ENCODE measurements at places on chromosomes 6 and 20.

DNA sequence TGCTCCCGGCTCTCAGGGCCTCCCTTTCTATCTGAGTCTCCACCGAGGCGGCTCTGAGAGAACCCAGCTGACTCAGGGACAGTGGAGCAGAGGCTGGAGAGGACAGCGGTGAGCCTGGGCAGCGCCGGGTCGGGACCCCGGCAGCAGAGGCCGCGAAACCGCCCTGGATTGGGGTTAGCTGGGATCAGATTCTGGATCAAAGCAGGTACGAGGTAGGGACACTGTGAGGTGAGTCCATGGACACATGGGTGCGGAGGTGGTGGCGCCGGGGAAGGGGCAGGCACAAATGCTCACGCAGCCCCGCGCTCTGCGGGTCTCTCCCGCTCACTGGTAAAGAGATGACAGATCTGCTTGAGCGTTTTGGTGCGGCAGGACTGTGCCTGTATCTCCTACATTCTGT, 146.4 kb upstream of the GGTLC1 start:
- no peak for DNase-seq

DNA sequence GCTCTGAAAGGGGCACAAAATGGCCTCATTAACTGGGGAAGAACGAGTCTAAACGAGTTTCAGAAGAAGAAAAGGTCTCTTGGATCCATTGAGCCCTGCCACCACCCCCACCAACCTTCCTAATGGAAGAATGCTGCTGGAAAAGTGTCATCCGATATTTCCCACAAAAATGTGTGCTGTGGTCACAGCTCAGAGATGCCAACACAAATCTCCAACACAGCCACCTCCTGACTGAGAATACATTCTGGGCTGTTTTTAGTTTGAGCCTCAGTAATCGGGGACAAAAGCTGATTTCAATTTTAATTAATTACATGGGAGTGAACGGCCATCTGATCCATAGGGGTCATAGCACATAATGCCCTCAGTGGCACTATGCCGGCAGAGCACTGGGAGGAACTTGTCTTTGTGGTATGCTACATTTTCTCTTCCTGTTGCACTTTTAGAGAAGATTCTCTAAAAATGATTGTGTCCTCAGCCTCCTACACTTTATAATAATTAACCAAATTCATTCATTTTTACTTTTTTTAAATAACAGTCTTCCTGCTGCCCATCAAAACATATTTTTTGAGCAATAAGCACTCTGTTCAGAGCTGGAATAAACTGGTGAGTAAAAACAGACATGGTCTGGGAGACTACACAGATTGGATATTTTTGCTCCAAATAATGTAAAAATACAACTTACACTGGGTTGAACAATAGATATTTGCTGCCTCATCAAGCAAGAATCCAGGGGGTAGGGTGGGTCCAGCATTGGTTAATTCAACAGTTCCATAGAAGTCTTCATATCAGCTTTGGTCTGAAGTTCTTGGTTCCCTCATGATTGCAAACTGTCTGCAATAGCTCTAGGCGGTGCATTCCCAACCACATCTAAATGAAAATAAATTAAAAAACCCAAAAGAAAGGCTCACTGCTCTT, 143.6 kb upstream of the TMEM170B start:
- DNase-seq: no peak

DNA sequence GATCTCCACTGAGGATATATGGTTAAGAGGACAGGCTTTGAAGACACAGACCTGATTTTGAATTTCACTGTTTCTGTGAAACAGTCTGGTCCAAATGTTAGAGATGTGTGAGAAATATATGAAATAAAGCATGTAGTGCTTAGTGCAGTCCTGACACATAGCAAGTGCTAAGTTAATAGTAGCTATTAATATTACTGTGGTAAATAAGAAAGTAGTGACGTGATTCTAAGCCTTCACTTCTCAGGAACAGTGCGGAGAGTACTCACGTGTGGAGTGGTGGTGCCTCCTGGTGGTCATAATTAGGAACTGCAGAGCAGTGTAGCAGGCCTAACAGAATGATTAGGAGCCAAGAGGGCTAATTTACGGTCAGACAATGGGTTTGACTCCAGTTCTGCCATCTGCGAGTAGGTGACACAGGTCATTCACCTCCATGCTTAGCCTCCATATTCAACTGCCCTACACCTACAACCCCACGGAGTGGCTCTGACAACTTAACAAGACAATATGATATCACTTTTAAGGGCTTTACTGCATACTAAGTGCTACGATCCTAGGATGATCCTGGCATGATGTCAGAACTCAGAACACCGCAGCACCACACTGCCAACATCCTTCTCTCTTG, 106.2 kb downstream of the JPH2 start:
- DNase-seq: peak; percentile 64

- DNase-seq: no peak
These were observed 16.1 kb downstream of the SDCBP2 start for GRCh38 chr20:1312904-1313235.

DNA sequence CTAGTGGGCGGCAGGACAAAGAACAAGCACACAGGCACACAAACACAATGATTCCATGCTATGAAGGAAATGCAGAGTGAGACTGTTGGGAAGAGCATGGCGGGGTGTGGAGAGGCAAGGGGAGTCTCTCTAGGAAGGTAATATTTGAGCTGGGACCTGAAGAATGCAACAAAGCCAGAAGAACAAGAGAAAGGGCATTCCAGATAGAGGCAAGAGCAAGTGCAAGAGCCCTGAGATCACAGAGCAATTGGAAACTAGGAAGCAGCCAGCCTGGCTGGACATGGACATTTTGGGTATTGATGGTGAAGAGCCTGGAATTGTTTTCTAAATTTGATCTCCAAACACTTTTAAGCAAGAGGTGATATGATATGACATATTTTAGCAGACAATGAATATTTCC, 15.4 kb downstream of the SRXN1 start:
- DNase-seq: no peak

DNA sequence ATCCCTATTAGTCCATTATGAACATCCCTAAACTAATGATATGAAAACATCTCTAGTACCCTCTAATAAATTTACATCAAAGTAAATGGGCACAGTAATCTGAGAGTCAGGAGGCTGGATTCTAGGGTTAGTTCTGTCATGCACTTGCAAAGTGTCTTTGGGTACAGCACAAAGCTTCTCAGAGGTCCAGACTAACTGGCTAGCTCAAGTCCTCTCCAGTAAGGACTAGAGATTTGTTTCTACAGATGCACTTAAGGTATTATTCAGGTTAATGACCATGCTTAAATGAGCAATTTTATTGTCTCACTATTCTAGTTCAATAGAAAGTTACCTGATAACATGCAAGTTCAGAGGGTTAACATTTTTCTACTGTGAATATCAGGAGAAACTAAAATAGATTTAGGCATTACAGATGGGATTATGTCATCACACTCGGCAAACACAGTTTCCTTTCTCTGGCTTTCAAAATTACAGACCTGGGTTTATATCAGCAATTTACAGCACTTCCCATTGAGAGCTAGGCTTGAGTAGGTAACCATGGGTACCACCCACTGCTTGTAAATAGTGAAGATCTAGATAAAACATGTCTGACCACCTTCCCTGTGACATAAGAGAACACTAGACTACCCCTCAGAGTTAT, 402.9 kb upstream of the RUNX2 start:
- no peak for DNase-seq

GRCh38 chr6:71886184-71887005, at the start of gene RIMS1:
TSS of gene RIMS1 (plus strand) at chr6:71886550. CDS start at chr6:71887024, 474 bp downstream.
- DNase-seq: peak; percentile 56

GRCh38 chr6:32108094-32108627, 977 bp downstream of the TNXB start:
- no peak for DNase-seq

DNA sequence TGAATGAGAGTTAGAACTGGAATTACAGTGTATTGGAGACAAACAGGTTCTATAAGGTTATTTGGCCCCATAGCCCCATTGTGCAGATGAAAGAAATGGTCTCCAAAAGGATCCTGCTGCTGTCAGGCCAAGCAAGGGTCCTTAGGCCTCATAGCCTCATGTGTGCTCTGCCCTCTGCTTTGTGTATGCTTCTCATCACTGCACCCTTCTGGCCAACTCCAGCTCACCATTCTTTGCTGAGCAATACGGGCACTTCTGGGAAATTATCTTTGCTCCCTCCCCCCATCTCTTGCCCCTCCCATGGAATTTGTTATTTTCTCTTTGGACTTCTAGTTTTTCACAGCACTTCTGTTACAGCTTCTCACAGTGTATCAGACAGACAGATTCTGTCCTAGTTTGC, 298.8 kb downstream of the FOXA2 start:
- no peak for DNase-seq

- DNase-seq: no peak
These were observed 1.6 kb upstream of the MED23 start for GRCh38 chr6:131629651-131630050.

- DNase-seq: no peak
These were observed 66.5 kb downstream of the CNBD2 start for GRCh38 chr20:36034875-36035274.

GRCh38 chr6:75118925-75119515, 86.8 kb downstream of the COL12A1 start:
- no peak for DNase-seq

- DNase-seq: peak; percentile 41
These were observed 6.5 kb upstream of the BCAS4 start for GRCh38 chr20:50788045-50788991.

- DNase-seq: no peak
These were observed 26.4 kb downstream of the ABHD12 start for GRCh38 chr20:25364180-25364788.

DNA sequence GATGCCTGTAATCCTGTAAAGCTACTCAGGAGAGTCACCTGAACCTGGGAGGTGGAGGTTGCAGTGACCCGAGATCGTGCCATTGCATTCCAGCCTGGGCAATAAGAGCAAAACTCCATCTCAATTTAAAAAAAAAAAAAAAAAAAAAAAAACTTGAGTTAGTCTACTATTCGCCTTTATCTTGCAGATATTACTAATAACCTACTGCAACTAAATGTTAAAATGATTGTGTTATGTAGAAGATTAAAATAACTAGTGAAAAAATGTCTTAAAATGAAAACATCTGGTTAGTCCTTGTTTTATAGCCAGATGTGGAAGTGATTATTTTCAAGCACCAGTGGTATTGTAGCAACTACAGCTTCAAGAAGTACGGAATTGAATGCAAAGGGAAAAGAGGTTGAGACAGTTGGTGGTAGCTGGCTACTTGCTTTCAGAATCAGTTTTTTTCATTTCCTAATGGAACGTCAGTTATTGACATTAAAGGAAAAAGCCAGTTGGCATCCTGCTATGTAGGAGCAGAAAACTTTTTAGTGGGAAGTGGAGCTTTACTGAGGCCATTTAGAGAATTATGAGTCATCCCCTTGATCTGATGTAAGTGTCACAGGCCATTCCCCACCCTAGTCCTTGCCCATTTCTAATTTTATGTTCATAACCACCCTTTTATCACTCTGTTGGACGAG, 43.8 kb upstream of the DYNLRB1 start:
- no peak for DNase-seq

GRCh38 chr6:38436726-38437465, 202.8 kb downstream of the BTBD9 start:
- no peak for DNase-seq

DNA sequence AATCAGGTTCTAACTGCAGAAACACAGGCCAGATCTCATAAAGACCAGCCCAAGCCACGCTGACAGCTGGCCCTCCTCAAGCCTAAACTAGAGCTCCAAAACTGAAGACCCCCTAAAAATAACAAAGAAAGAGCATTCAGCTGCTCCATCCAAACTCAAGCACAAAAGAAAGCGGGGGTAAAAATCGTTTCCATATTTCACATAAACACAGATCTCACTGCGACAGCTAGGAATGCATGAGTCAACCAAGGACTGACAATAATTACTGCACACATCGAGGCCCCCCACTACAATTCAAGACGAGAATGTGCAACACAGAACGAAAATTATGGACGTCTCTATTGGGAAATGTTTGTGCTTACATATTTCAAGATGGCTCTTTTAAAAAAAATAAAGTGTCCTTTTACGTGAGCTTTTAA, 31.1 kb downstream of the CNKSR3 start:
- no peak for DNase-seq

GRCh38 chr20:33028875-33029274, 2.6 kb upstream of the BPIFB6 start:
- no peak for DNase-seq

DNA sequence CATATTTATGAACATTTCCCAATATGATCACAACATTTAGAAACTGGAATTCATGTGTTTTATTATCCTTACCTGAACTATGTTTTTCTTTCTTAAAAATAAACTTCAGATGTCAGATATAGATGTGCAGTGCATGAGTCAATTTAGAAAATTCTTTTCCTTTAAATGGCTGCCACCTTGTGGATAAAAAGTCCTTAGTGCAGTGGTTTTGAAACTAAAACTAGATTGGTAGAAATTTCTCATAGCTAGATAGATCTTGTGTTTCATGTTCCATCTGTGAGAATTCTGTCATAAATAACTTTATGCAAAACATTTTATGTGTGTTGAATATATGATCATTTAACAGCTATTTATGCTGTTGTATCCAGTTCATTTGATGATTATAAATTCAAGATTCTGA, 134.9 kb downstream of the KLHL32 start:
- DNase-seq: no peak

DNA sequence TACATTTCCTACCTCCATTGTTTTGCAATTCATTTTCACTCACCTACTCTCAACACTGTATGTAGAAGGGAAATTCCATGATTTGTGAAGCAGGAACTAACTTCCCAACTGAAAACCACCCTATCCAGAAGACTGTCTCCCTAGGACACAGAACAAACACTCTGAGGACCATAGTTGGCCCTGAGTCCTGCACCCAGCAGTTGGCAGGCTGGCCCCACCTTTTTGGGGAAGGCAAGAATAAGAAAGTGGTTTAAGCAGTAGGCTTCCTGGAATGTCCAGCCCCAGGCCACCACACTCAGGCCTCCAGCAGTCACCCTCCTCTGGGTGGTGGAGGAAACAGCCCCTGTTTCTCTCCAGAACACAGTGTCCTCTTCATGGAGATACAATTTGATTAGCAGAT, 258.8 kb downstream of the ARHGAP18 start:
- no peak for DNase-seq

DNA sequence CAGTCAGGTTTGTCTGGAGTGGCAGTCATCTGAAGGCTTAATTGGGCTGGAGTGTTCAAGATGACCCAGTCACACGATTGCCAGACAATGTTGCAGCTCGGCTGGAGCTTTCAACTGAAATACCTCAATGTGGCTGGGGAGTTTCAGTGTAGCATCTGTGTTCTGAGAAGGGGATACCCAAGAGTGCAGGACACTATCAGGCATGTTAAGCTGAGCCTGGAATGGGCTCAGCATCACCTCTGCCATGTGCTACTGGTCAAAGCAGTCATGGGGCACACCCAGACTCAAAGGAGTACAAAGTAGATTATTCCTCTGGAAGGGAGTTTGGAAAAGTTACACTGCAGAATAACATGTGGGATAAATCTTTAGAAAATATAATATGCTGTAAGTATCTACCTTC, 363.9 kb downstream of the KIF16B start:
- DNase-seq: no peak

DNA sequence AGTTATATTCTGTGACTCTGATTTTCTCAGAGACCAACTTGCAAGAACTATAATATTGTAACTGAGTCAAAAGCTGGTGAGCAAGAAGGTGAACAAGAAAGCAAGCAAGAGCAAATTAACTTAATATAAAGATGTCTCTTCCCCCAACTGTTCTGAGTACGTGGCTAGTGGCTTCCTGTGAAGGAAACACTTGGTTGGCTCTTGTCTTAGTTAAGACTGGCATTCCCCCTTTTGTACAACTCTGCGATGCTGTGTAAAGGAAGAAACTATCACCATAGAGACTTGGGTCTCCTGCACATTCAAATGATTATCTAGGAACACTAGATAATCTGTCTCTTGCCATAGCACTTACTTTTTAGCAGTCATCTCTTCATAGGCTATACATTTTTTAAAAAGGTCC, 47.3 kb upstream of the TNFAIP3 start:
- no peak for DNase-seq

GRCh38 chr6:118537574-118537973, 10.5 kb upstream of the PLN start:
- no peak for DNase-seq

Data from NCI-H2171 (cell line).